HFF-Myc (cell line): ENCODE measurements at places on chromosomes 2 and 18.

GRCh38 chr2:64487256-64488049 lies 33.5 kb downstream of the LGALSL start:
- DNase-seq: no peak

GRCh38 chr2:56898986-56899385 lies 715.2 kb downstream of the CCDC85A start:
- no peak for DNase-seq

- DNase-seq: no peak
Measured at GRCh38 chr2:108589372-108589771, 55.1 kb downstream of the LIMS1 start.

- DNase-seq: no peak
Measured at GRCh38 chr18:1252936-1253335, 348.3 kb downstream of the ADCYAP1 start.
